ENCODE measurements at places on chromosomes 4 and X.

GRCh38 chr4:143083756-143084472 lies 100.8 kb upstream of the USP38 start:
- no peak for DNase-seq

GRCh38 chr4:59630235-59630634 lies 1569.9 kb upstream of the ADGRL3 start:
- DNase-seq, result no peak

DNA sequence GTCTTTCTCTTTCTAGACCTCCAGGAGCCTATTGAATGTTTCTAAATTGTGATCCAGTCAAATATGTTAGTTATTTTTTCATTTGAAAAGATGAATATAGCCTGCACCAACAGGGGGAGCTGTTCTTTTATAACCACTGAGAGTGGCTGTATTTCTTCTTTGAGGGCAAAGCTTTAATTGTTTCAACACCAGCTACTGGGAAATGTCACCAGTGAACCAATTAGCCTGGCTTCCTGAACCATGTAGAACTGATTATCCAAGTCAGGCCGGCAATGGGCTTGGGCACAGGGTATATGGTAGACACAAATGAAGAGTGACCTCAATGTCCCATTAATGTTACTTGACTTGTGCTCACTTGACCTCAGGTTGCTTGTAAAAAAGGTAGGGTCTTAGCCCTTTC lies 4.8 kb upstream of the DAPP1 start:
- DNase-seq, result no peak

DNA sequence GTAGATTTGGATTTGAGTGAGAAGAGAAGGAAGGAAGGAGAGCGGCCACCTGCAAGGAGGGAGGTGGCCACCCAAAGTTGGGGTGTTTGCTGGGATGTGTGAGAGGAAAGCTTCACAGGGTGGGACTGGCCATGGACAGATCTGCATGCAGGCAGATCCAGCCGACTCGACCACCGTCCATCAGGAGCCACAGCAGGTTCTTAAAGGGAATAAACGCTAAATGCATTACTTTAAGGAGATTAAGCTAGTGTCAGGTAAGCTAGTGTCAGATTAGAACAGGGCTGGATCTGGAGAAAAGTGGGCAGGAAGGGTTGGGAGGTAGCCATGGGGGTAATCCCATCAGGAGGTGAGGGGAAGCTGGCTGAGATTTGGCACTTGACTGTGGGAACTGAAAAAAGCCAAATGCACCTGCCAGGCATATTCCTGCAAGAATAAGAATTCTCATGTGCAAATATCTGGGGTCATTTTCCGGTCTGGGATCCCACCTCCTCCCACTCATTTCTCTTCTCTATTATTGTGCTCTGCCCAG lies 79.6 kb downstream of the MGST2 start:
- no peak for DNase-seq

DNA sequence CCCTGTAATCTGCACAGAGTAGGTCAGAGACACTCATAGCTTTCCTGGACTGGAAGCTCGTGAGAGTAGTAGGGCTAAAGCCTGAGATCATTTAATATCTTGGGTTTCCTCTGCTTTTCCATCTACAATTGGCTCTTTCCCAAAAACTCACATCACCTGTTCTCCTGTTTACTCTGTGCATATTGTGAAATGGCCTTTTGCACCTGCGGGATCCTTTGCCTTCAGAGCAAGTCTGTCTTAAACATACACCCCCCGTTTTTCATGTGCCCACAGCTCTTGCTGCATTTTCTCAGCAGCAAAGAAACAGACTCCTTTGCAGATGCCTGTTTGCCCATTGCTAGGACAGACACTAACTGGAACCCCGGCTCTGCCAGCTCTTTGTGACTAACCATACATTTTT lies 608.3 kb upstream of the PCDH10 start:
- no peak for DNase-seq

- no peak for DNase-seq
These were observed 109.9 kb upstream of the BCOR start for GRCh38 chrX:40207626-40208025.

DNA sequence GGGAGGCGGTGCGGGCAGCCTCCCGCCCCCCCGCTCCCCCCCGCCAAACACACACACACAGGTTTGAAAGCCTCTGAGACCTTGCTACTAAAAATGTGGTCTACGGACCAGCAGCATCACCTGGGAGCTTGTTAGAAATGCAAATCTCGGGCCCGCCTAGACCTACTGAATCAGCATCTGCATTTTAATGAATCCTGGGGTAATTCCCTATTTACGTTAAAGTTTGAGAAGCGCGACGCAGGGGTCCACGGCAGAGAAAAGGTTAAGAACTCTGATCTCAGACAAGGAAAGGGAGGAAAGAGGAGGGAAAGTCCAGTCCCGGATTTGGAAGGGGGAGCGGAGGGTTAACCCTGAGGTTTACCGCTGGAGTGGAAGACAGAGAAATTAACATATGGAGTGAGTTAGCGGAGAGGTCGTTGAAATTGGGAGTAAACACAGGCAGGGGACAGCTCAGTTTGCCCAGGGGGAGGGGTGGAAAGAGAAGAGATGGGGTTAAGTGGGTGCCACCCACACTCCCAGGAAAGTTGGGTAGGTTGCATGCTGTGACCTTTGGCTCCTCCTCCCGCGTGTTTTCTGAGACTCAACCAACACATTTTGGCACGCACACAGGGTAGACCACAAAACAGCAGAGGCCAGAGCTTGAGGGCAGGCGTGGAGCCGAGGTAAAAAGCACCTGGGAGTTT lies 483.6 kb downstream of the BCOR start:
- DNase-seq, result no peak

DNA sequence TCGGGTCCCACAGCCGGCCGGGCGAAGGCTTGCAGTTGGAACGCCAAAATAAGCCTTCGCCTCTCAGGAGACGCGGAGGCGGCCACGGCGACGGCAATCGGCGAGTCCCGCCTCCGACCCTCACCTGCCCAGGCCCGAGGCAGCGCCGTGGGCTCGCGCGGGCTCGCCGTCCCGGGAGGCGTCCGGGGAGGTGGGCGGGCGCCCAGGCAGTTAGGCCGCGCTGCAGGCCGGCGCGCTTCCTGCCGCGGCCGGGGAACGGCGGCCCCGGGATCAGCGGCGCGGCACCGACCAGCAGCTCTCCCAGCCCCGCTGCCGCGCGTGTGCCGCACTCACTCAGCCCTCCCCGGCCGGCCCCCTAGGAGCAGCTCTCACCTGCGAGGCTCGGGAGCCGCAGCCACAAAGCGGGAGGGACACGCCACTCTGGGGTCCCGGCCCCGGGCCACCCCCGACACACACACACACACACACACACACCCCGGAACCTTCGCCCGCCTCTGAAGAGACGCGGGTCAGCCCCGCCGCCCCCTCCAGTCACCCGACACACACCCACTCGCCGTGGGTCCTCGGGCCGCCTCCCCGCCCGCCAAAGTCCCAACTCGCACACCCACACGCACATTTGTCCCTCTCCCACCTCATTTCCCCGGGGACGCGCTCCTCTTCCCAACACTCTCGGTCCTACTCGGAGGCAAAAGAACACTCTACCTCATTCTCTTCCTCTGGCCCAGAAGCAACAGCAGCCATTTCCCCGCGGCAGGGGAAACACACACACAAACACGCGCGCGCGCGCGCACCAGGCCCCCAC lies at the start of gene CNOT6L:
Gene CNOT6L, minus strand, starts transcription at position 767 of the 802 bp plus-strand sequence. Its CDS starts 60 bp downstream, at position 707.
- DNase-seq, result no peak

- no peak for DNase-seq
These were observed 834 bp downstream of the NHS start for GRCh38 chrX:17375637-17376430.

DNA sequence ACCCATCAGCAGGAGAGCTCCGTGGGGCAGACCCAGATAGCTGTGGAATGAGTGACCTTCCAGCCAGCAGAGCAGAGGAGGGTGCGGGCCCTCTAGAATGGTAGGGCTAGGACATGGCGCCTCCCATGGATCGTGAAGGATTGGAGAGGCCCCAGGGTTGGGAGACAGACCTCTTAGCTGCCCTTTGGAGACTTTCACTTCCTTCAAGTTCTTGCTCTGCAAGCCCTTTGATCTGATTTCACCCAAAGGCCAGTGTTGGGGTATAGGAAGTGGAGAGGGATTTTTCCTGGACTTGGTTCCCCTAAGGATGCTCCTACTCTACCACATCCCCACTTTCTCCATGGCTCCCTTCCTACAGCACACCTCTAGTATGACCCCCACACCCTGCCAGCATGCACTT lies 3.0 kb downstream of the SASH3 start:
- DNase-seq, result no peak

GRCh38 chrX:125203737-125204578 lies 115.7 kb upstream of the TEX13C start:
- no peak for DNase-seq

DNA sequence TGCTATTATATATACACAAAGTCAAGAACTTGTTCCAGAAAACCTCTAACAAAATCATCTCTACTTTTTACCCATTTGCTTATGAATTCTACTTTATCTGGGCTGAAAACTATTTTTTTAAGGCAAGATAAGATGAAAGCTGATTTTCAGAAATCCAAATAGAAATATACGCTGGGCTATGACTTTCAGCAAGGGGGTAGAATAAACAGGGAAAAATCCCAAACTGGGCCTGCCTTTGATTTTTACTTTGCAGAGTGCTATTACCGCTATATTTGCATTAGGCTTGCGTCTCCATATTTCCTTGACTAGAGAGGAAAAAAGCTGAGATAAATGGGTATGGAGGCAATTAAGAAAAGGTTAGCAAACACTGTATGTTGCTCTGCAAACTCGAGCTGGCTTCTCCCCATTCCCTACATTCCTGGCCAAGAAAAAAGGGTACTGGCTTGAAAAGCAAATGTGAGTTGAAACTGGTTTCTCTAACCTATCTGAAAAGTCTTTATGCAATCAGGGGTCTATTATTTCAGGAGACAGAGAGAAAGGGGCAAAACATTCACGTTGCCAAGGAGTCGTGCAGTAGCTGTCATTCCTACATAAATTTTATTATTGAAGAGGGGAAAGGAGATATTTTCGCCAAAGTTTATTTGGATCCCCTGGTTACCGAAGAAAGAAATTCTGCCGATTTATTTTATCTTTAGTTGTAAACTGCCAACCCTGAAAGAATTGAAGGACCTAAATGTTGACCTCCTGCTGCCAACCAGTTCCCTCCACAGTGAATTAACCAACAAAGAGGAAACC lies 2.2 kb downstream of the TMEM47 start:
- no peak for DNase-seq

DNA sequence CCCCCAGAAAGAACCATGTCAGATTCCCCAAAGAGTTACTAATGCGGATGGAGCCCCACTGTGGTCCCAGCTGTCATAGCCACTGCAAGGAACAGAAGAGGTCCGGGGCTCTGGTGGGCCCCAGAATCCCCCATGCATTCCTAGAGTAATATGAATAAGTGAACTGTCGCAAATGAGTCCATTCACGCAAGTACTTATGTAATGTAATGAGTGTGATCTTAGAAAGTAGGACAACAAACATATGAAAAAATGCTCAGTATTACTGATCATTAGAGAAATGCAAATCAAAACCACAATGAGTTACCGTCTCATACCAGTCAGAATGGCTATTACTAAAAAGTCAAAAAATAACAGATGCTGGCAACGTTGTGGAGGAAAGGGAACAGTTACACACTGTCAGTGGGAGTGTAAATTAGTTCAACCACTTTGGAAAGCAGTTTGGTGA lies 141.5 kb upstream of the RBPJ start:
- DNase-seq, result no peak

- DNase-seq, result no peak
These were observed 242.5 kb upstream of the FAT4 start for GRCh38 chr4:125072269-125072668.

DNA sequence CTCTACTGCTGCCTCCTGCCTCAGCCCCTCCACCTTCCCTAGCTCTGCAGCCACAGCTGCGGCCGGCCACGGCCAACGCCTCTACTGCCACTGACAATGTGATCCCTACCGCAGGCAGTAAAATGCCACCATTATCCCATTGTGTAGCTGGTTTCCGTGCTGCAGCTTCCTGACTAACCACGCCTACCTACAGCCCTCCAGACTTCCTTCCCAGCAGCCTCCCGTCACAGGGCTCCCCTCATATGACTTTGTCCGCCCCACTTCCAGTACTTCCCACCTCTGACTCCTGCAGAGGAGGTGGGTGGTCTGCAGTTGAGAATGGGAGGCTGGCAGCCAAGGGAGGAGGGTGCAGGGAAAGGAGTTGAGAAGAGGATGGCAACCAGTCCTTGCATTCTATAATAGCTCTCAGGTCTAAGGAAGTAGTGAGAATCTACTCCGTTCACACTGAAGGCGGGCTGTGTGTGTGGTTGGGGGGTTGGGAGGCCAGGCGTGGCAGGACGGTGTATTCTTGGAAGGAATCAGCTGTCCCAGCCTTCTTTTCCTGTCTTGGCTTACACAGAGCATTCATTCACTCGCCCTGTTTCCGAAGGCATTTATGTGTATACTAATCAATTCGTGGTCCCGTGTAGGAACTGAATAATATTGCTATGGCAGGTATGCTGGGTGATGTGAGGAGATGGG lies 33.1 kb upstream of the USP51 start:
- DNase-seq, result no peak

DNA sequence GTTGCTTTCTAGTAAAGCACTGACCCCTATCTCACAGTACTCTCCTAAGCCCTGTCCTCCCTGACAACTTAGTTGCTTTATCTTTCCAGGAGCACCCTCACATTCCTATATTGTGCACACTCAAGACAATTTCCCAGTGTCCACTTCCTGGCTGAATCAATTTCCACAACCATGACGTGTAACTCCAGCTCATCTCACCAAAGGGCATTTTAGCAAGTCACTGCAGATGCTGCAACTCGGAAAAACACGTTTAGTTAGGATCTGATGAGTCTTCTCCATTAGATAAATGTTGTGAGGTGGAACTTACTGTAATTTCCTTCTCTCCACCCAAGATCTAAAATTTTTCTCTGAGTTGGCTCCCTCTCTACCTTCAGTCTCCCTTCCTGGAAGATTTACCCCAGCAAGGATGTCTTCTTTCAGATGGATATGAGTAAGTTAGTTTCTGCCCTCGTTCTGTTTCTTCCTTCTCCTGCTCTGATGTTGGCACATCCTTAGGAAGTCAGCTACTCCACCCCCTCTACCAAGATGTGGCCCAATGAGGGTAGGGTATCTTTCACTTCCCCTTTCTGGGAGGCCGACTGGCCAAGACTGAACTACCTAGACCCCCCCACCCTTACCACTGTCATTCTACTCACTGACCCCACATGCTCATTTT lies 28.8 kb upstream of the IL13RA1 start:
- DNase-seq, result no peak

DNA sequence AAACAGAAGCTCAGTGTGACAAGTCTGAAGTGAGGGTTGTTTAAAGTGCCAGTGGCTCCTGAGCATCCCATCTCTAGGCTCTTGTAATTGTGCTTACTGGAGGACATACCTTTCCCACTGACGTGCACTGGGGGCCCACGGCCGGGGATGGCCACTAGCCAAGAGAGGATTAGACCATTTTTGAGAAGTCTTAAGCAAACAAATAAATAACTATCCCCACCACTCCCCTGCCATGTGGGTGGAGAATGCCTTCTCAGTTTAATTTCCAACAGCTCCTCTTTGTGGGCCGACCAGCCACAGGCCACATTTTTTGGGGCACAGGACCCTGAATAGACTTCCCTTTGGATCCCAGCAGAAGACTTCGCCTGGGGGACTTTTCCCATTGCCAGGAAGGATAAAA lies 125.0 kb upstream of the MSX1 start:
- DNase-seq, result no peak
